CD4-positive, alpha-beta T cell (primary cell): ENCODE measurements at places on chromosomes 2 and 18.

GRCh38 chr2:42762155-42762554 lies 1.8 kb downstream of the OXER1 start:
- no peak for DNase-seq

DNA sequence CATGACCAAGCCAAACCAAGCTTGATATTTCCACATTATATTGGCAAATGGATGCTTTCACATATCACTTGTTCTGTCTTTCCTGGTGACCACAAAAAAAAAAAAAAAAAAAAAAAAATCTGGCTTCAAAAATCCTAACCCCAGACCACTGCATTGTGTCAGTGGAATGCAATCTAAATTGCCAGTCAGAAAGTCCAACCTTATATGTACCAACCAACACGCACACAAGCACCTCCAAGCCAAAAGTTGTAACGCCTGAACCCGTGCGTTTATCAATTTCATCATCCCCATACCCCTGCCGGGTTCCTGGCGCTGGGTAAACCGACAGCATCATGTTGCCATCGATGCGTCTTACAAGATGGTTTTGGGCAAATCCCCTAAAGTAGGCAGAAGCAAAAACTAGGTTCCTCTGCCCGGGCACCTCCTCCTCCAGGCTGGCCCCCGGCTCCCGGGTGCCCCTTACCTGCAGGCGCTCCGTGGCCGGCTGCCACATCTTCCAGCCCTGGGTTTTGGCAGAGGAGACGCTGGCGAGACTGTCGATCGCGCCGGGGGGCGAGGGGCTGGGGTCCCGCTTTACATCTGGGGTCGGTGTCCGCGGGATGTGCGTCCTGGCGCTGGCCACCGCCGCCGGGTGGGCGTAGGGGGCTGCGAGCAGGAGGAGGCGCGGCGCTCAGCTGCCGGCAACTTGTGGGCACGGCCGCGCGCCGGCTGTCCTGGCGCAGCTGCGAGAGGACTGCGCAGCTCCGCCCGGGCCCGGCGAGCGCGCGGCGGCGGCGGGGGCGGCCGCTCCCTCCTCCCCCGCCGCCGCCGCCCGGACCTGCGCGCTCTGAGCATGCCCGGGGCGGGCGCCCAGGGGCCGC lies at the start of gene PID1:
Gene PID1 (minus strand): TSS at position 737 of the 860 bp plus-strand sequence. CDS start 244 bp downstream, at position 493.
- peak; percentile 21 for DNase-seq

DNA sequence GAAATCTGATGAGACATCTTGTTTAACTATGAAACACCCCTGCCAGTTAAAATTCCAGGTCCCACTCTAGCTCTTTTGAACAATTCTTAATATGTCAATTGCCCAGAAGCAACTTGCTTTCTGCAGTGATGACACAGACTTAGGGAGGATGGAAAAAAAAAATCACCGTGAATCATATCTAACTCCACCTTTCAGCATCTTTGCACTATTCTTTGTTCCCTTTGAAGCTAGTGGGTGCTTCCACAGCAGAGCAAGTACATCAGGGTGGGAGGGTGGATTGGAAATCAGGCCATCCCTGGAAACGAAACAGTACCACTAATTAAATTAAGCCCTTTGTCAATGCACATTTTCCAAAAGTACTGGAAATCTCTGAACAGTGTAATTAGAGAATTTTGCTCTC lies 324.3 kb upstream of the MEIS1 start:
- DNase-seq: no peak

DNA sequence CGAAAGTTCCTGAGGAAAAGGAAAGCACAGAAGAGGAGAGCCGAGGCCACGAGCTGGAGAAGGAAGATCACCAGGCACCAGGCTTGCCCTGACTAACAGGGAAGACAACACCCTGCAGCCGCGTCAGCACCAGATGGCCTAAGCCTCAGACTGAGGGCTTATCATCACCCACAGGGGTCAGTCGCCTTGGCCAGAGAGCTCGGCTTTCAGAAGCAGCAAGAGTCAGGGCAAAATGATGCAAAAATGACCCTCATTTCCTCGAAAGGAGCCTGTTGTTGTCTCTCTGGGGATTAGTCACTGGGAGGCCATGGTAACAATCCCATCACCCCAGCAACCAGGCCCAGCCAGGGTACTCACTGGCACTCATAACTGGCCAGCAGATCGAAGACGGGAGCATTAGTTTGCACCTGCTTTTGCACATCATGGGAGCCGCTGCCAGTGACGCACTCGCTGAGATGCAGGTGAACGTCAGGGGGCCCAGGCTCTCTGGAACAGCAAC lies 42.7 kb upstream of the ZFP36L2 start:
- DNase-seq: no peak

GRCh38 chr2:19473350-19473749 lies 114.9 kb upstream of the OSR1 start:
- DNase-seq: no peak

GRCh38 chr18:75207310-75208154 lies 1.4 kb downstream of the PTGR3 start:
- peak; percentile 19 for DNase-seq

DNA sequence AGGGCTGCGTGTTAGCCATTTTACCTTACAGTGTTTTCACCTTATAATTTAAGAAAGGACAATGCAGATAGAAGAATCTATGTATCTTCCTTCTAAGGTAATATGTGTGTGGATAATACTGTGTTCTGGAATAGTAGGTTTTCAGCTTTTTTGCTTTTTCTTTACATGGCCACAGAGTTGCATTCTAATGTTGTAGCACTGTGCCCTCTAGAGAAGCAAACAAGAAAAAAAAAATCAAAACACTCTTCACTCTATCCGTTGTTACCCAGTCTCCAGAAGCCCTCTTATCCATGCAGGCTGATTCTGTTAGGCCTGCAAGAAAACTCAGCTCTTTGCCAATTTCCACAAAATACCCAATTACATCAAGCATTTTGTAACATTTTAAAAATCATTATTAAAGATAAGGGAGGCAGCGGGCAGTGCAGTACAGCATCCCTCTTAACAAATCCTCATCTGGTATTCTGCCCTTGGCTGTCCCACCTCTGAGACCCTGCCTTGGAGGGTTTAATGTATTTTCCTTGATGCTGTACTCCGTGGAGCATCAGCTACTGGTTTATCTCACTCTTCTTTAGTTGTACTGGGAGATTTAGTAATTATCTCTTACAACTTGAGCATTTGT lies 41.8 kb downstream of the CDH7 start:
- no peak for DNase-seq

DNA sequence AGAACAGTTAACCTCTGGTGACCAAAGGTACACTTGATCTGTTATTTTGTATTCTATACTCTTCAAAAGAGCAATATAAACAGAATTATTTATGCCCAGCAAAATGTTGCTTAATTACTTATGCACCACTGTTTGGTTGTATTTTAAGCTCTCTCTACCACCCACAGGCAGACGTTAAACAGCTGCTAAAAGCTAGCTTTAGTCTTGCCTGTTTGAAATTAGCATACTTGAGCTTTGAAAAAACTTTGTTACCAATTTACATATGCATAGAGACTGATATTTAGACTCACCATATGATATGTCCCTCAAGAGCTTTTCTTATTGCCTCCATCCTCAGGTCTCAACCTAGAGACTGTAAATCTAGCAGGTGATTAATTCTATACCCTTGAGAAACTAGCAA lies 426.9 kb downstream of the NR4A2 start:
- DNase-seq: no peak

DNA sequence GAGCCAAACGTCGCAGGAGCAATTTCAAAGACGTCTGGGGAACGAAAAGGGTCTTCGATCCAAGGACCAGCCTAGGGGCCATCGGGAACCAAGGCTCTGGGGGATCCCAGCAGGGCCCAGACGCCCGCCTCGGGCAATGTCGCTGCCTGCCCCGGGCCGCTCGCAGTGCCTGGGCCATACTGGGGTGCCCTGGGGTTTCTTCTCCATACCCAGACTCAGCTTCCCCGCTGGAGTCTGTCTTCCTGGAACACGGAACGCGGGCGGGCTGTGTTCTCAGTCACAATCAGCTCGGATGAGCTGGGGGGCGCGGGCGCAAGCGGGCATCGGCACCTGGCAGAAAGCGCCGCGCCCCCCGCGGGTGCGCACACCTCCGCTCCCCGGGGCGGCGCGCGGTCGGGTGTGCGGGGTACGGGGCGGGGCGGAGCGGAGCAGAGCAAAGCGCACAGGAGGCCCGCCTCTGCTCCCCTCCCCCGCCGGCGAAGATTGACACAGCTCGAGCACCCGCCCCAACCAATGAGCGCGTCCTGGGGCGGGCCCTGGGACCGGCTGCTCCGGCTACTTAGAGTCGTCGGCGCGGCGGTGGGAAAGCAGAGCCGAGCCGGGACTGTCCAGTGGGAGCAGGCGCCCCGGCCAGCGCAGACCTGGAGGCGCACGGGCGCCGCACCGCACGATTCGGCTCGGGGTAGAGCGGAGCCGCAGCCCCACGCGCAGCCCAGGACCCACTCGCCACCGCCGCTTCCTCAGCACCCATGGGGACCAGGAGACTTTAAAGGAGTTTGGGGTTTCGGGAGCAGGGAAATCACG lies at the start of gene LRATD1:
Gene LRATD1 (plus strand): TSS at position 585 of the 804 bp plus-strand sequence. CDS start 1,263 bp downstream, outside the sequence.
- no peak for DNase-seq

DNA sequence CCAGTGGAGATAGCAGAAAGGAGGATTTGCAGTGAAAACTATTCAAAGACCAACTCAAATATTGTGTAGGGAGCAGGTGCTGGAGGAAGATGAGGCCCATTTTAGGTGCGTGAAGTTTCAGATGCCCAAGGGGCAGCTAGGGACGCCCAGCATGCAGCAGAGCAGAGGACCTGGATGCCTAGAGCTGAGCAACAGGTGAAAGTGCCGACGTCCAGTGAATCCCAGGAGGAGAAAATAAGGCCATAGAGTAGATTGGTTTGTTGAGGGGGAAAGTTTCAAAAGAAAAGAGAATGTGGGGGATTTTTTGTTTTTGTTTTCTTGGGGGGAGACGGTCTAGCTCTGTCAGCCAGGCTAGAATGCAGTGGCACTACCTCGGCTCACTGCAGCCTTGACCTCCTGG lies 53.1 kb downstream of the OSBPL1A start:
- no peak for DNase-seq

DNA sequence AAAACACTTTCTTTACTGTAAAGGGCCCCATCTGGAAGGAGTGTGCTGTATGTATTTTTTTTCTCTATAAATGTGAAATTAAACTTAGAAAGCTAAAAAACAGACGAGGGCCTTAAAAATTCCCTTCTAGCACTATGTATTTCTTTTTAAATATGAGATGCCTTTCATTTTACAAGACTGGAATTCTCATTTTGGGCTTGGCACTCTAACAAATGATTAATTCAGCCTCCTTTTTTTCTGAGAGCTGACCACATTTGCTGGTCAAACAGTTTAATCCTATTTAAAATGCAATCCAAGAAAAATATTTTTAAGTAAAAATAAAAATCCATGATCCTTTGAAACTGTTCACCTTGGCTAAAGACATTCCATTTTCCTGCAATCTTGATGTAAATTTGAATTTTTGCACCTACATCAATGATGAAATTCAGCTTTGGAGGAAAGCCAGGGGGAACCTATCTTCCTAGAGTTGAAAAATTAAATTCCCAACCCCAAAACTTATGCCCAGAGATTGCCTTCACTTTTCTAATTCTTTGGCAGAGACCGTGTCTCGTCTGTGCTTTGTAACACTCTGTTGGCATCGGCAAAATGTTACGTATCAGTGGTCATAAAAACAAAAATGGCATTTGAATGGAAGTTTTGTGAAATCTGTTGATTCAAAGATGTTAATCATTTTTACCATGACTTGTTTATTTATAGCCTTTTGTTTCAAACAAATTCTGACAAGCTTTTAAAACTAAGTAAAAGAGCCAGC lies 284.5 kb downstream of the ZNF521 start:
- no peak for DNase-seq

DNA sequence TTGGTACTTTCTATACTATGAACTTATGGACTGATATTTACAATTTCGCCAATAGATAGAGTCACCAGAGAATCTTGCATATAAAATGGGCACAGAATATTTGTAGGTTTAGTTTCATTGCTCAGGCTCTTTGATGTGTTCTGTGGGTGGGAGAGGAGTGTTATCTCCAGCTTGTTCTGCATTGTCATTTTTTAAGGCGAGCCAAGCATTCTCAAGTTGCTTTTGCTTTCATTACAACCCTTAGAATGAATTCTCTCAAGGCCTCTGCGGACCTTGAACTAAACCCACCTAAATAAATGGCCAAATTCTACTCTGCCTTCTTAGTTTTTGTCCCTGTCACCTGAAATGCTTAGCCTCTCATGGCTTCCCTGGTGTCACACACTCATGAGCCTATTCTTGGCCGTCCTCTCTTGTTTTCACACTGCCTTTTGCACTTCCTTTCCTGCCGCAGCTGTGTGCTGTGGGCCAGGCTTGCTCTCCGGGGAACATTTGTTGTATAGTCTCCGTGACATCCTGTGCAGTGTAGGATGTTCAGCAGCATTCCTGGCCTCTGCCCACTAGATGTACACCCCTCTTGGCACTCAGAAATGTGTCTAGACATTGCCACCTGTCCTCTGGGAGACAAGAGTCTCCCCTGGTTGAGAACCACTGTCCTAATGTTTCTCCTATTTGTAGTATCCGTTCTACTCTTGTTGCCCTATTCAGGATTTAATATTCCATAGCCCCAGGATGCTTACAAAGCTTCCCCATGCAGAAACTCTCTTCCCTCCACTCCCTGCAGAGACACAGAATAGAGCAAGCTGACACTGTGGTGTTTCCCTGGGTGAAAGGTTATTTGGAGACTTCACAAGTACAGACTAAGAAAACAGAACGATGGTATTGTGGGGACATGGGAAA lies 255.6 kb downstream of the PTPRM start:
- no peak for DNase-seq

DNA sequence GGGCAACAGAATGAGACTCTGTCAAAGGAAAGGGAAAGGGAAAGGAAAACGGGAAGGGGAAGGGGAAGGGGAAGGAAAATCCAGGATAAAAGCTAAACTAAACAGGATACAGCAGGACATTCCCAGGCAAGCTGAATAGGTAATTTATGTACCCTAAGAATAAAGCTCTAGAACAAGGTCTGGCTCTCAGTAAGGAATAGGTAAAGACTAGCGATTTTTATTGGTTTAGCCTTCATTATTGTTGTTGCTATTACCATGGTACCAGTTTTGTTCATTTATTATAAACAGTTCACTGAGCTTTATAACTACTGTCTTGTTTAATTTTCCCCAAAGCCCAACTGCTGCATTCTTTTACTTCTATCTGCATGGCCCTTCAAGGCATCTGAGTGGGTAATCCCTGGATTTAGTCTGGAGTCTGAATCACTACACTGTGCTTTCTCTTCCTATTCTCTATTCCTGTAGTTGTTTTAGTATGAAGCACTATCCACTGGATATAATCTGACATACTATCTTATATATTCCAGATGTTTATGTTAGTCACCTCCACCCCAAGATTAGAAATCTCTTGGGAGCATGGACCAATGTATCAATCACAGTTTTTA lies 127.1 kb upstream of the TANK start:
- no peak for DNase-seq

GRCh38 chr2:42812899-42813479 lies 20.6 kb upstream of the HAAO start:
- DNase-seq: no peak

- DNase-seq: no peak
These were observed 309.5 kb downstream of the KIAA1328 start for GRCh38 chr18:37138456-37138855.

DNA sequence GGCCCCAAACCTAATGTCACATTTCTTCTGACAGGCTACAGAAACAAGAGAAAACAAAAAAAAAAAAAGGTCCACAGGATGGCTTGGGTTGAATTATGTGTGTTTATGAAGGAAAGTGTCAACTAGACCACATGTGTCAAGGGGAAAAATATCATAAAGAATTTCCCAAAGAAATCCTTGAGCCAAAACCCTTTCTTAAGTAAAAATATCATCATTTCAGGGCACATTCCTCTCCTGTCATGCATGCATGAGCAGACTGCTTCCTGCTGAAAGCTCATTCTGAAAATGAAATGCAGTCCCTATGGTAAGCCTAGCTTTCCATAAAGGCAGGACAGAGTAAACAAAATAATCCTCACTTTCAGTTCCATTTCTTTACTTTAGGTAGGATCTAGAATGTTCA lies 85.7 kb upstream of the RBBP8 start:
- no peak for DNase-seq
